ENCODE measurements at places on chromosomes 4 and X.

GRCh38 chr4:90128961-90129495, 1.8 kb downstream of the CCSER1 start:
- no peak for DNase-seq

- no peak for DNase-seq
Measured at GRCh38 chrX:118047446-118048186, 69.0 kb downstream of the KLHL13 start.

- no peak for DNase-seq
Measured at GRCh38 chrX:103774070-103774642, 2.5 kb upstream of the PLP1 start.

DNA sequence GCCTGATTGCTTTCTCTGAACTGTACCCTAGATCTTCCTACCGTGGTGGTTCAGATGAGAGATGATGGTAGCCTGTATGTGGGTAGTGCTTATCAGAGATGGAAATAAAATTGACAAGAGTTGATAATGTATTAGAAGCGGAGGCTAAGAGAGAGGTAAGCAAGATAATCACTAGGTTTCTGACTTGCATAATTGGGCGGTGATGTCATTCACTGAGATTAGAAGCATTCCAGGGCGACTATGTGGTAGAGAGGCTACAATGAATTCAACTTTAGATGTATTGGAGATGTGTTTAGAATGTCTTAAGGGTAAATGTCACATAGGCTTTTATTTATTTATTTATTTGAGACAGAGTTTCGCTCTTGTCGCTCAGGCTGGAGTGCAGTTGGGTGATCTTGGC, 415 bp upstream of the TENM3 start:
- DNase-seq: no peak

- no peak for DNase-seq
Measured at GRCh38 chr4:138976526-138976925, 39.1 kb upstream of the NOCT start.
